T-helper 1 cell (primary cell): ENCODE measurements at places on chromosomes 12 and 14.
A peak's percentile ranks its signal among the peaks of the same experiment; 100 is the strongest.

- no peak for DNase-seq
Measured at GRCh38 chr12:50442178-50442908, 41.7 kb downstream of the LARP4 start.

DNA sequence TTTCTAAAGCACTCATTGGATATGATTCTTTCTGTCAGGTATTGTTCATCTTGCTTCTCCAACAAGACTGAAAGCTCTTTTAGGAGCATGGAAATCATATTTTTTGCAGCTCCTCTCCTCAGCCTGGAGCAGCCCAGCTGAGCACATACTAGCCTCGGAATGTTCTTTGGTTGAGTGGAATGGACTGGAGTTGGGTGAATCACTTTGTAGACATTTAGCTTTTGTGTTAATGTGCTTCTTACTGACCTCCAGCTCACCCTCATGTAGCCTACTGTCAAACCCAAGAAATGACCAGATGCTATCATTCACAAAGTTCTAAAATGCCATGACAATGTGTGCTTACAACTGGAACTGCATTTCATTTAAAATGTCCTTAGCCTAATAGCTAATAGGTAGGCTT lies 161.1 kb downstream of the NUAK1 start:
- no peak for DNase-seq

DNA sequence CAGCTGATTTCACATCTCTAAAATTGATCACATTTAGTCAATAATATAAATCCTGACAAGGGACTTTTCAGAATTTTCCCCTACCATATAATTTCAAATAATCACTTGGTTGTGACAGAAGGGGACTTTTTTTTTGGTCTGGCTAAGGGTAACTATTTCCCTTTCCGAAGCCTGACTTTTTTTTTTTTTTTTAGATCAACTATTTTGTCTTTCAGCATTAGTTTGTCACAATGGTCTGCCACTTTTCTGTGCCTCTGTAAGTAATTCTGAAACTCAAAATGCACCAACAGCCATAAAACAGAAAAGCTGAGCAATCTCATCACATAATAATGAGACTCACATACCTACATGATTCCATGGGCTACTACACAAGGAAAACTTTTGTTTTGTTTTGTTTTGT lies 266.4 kb downstream of the SSPN start:
- no peak for DNase-seq

DNA sequence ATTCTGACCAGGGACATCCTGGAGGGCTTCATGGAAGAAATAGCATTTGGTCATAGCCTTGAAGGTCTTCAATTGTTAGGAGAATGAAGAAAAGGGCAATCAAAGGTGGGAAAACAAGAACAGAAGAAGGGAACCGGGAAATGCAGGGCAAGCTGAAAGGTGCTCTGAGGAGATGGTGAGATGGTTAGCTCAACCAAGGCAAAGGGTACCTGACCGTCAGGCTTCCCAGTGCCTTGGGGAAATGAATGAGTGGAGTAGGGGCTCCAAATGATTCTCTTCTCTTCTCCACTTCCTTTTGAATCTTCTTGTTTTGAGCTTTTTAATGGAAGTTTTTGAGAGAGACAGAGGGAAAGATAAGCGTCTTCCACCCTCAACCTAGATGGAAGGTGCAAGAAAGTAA lies 155.6 kb upstream of the PWP1 start:
- DNase-seq: no peak

GRCh38 chr12:54358191-54358944 lies 5.9 kb downstream of the GPR84 start:
- DNase-seq: no peak

- no peak for DNase-seq
Measured at GRCh38 chr14:64247195-64247594, 47.0 kb downstream of the ESR2 start.

DNA sequence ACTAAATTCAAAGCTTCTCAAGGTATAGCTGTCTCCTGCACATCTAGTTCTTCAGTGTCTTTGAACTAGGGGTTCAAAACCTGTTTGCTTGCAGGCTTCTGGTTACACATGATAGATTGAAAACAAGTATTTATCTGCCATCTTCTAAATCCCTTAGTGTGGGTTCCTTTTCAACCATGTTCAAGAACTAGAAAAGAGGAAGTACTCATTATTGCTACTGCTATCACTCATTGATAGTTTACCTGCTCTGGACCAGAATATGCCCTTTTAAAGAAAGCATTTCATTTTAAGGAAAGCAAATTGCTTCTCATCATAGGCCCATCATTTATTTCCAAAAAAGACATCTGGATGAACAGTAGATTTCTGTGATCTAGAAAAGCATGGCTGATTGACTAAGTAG lies 37.1 kb upstream of the VSX2 start:
- DNase-seq: no peak

DNA sequence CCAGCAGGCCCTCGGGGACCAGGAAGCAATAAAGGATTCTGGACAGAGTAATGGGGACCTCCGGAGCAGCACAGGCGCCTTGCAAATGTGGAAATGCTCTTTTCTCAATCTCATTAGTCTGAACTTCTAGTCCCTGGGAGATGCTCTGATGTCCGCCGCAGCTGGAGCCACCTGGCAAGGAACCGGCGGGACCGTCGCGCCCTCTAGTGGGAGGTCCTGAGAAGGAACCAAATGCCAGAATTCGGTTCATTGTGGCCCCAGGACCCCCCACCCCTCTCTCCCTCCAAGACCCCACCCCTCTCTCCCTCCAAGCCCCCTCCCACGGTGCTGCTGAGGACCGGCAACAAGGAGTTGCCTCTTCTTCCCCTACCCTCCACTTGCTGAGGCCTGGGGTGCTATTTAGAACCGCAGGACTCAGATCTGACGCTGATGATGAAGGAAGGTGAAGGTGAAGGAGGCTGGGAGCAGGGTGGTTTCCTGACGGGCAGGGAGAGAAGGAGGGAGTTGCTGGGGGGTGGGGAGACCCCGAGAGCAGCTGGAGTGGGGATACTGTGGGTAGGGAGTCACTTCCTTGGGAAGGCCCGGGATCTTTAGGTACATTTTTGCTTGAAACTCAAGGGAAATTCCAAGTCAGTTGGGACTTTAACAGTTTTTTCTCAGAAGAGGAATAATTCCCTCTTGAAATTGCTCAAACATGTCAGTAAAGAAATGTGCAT lies 42.5 kb downstream of the SMIM41 start:
- peak; percentile 41 for DNase-seq

DNA sequence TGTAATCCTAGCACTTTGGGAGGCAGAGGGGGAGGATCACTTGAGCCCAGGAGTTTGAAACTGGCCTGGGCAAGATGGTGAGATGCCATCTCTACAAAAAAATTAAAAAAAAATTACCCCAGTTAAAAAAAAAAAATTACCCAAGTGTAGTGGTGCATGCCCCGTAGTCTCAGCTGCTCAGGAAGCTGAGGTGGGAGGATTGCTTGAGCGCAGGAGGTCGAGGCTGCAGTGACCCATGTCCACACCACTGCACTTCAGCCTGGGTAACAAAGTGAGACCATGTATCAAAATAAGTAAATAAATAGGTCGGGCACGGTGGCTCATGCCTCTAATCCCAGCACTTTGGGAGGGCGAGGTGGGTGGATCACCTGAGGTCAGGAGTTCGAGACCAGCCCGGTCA lies 128.8 kb downstream of the VRK1 start:
- DNase-seq: no peak

- DNase-seq: no peak
Measured at GRCh38 chr12:26264215-26264838, 69.0 kb downstream of the SSPN start.

GRCh38 chr12:23564451-23565152 lies 384.9 kb downstream of the SOX5 start:
- no peak for DNase-seq

- no peak for DNase-seq
Measured at GRCh38 chr12:114680604-114681069, 3.3 kb downstream of the TBX3 start.

GRCh38 chr14:50772412-50772811 lies 58.5 kb downstream of the NIN start:
- no peak for DNase-seq

DNA sequence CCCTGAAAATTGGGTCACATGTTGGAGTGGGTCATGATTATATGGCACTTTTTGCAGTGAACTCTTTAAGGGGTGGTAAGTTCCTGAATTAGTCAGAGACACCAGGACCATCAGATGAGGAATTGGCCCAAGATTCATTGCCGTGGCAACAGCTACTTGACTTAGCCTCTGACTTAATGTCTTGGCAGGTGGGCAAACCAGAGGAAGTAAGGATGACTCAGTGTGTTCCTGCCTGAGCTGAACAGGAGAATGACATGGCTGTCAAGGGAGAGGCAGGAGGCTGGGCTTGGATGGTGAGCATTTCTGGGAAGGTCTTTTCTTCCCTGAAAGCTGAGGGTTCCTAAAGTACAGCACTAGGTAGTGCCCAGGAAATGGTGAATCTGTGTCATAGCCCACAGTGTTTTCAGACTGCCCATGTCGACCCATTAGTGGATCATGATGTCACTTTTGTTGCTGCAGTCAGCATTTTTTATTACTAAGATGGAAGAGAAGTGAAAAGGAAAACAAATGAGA lies 170.1 kb upstream of the PWP1 start:
- no peak for DNase-seq

DNA sequence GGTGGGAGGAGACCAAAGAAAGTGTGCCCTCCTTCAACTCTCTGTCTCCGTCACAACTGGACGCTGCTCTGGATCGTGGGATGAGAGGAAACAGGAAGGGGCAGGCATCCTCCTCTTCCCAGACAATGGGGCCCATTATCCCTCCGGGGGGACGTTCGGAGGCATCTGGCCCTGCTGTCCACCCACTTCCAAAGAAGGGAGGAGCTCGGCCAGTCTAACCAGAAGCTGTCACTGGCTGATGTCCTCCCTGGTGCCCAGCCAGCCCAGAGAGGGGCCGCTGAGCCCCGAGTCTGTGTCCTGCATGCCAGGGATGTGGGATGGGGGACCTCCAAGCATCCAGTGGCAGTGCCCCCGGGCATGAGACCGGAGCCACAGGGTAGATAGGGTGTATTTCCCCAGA lies 39.8 kb upstream of the MEG3 start:
- no peak for DNase-seq

DNA sequence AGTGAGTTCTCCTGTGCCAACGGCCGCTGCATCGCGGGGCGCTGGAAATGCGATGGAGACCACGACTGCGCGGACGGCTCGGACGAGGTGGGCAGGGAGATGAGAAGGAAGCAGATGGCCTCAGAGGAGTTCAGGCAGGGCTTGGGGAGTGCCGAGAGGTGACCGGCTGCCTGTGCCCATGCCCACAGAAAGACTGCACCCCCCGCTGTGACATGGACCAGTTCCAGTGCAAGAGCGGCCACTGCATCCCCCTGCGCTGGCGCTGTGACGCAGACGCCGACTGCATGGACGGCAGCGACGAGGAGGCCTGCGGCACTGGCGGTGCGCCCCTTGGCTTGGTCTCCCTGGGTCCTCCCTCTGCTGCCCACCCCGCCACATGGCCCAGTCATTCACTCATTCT lies 13.4 kb upstream of the NXPH4 start:
- DNase-seq: no peak
